ENCODE measurements at places on chromosomes 3 and 15.

DNA sequence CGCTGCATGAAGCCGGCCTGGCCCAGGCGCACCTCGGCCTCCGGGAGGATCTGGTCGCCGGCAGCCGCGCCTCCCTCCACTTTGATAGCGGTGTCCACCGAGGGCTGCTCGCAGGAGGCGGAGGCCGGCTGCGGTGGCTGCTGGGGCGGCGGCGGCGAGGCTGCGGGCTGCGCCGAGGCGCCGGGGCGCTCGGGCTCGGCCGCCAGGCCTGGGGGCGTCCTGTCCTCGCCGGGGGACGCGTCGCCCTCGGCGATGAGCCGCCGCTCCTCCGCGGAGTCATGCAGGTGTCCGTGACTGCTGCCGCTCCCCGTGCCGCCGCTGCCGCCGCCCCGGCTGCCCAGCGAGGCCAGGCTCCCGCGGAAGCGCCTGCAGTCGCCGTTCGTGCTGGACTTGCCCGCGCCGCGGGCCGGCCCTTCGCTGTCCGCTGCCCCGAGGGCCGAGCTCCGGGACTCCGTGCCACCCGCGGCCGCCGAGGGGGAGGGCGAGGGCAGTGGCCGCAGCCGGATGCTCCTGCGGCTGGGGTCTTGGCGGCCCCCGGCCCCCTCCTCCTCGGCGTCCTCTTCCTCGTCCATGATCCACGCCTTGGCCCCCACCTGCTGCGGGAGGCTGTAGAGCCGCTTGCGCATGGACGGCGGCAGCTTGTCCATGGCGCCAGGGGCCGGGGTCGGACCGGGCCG is 996 bp downstream of the HCN4 start:
- no peak for DNase-seq

- DNase-seq: no peak
These were observed 71.3 kb upstream of the THSD4 start for GRCh38 chr15:71044006-71044405.

- no peak for DNase-seq
These were observed 225.8 kb downstream of the CGGBP1 start for GRCh38 chr3:87833039-87833377.

GRCh38 chr3:135621184-135621920 is 344.2 kb upstream of the PPP2R3A start:
- no peak for DNase-seq

DNA sequence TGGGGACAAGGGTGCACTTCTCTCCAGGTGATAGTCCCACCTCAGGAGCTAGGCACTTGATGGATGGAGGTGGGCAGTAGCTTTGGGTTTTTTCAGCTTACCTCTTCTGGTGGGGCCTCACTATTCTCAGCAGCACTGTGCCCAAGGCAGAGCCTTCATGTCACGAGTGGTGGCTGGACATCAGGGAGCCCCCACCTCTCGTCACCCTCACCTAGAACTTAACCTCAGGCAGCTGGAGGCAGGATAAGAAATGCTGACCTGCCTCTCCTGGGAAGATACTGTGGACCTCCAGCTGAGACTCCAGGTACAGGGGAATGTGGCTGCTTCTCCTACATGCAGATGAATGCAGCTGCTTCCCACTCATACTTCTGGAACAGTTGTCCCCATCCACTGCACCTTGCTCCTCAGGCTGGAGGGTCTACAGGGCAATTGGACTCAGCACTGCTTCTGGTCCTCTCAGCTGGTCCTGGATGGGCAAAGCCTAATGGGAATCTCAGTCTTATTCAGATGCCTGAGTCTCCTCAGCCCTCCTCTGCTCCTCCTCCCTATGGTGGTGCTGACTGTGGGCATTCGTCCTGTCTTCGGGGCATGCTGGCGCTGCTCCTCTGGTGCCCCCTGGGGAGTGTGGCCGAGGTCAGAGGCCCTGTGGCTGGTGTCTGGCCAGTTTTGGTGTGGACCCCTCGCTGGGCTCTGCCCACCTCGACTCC is 129.9 kb downstream of the KLF13 start:
- no peak for DNase-seq

DNA sequence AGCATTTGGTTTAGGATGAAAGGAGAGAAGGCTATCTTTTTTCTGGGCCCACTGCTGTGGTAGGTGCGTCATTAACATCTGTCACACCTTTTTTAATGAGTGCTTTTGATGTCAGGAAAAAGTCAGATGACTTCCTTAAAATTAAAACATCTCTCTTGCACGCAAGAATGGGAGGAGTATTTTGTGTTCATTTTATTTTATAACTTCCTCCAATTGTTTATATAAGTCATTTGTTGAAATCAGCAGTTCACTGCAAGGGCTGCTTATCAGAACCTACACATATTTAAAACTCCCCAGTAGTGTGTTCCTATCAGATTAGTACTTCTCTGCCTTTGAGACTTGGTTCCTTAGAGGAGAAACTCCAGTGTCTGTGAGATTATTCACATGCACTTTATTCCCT is 143.8 kb downstream of the NEO1 start:
- no peak for DNase-seq

DNA sequence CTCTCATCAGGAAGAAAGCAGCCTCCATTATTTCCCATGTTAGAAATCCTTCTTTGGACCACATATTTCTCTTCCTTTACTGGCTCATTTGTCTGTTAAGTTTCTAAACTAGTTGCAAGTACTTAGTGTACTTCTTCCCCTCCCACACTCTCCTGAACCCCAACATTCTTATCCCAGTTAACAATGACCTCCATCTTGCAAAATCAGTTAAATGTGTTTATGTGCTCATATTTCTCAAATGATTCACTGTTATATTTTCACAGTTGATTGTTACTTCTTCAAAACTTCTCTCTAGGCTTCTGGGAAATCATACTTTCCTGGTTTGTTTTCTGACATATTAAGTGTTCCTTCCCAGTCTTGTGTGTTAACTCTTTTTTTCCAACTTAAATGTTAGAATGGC is 856.9 kb downstream of the EPHA3 start:
- DNase-seq: no peak

- no peak for DNase-seq
These were observed 18.7 kb downstream of the PXYLP1 start for GRCh38 chr3:141250342-141250741.

DNA sequence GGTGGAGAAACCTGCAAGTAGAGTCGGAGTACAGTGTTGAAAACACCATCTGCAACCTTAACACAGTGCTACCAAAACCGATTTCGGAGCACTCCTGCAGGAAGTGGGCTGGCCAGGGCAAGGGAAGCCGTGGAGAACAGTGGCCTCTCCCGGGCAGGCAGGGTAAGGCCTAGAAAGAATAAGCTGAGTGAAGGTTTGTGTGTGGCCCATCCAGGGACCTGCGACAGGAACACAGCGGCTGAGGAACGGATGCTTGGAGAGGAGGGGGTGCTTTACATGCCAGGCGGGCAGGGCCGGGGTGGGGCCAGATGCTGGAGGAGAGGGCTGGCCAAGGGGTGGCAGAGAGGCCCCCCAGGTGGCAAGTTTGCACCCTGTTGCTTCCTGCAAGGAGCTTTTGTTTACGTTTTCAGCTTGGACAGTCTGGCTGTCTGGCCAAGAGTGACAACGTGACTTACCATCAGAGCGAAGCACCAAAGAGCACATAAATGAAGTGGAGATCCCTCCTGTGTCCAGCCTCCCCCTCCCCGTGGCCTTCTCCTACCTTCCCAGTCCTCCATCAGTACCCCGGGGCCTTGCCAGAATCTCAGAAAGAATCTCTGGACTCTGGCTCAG is 156.5 kb downstream of the PGPEP1L start:
- peak; percentile 83 for DNase-seq

DNA sequence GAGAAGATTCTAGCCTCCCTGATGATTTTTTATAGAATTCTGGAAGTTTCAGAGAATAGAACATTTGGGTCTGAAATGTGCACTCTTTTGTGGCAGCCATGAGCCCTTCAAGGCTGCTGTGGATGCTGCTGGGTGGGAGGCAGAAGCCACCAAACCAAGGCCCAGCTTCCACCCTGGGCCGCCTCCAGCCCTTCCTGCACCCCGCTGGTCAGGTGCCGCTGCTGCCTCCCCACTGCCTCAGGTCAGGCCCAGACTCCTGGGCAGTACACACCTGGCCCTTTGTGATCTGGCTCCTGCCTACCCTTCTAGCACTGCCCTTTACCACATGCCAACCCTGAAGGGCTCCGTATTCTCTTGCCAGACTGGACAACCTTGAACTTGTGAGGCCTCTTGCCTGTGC is 28.3 kb downstream of the PPCDC start:
- DNase-seq: no peak

DNA sequence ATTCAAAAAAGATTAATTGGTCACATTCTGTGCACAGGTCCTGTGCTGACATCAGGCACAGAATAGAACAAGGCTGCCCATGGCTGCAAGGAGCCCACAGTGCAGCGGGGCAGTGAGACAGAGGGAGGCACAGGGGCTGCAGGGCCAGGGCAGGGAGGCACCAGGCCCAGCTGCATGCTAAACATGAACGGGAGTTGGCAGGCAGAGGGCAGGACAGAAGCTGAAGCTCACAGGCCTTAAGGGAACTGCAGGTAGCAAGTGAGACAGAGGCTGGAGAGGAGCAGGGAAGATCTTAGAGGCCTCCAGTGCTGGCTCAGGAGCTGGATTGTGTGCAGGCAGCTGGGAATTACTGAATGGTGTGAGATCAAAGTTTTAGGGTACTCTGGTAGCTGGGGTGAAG is 26.2 kb downstream of the IDH3A start:
- no peak for DNase-seq

GRCh38 chr15:100125401-100126191 is 216.2 kb downstream of the ADAMTS17 start:
- DNase-seq: no peak

- DNase-seq: peak; percentile 85
These were observed 34.8 kb upstream of the CTSH start for GRCh38 chr15:78979456-78980320.

DNA sequence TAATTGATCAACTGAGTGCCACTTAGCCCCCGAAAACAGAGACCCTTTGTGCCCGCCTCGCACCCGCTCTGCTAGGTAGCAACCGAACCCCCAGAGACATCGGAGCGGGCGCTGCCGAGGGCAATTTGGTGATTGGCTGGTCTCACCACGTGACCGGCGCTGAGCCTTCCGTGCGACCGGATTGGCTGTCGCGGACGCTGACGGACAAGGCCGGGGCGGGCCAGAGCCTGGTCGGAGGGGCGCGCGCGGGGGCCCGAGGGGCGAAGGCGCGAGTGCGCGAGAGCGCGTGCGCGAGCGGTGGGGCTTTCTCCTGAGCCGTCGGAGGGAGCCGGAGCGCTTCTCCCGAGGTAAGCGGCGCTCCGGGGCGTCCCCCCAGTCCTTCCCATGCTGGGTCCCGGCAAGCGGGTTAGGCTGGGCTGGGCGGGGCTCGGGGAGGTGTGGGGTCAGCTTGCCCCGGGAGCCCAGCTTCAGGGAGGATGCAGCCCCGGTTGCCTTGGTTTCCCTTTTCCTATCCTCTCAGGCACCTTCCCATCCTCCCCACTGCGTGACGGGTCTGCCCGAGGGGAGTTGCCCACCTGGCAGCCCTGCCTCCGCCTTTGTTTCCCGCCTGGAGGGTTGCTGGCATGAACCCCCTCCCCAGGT is at the start of gene TMEM108:
Gene TMEM108 (plus strand): TSS at position 303 of the 642 bp plus-strand sequence.
- peak; percentile 94 for DNase-seq

- no peak for DNase-seq
These were observed 568 bp upstream of the NCBP2 start for GRCh38 chr3:196942915-196943277.

DNA sequence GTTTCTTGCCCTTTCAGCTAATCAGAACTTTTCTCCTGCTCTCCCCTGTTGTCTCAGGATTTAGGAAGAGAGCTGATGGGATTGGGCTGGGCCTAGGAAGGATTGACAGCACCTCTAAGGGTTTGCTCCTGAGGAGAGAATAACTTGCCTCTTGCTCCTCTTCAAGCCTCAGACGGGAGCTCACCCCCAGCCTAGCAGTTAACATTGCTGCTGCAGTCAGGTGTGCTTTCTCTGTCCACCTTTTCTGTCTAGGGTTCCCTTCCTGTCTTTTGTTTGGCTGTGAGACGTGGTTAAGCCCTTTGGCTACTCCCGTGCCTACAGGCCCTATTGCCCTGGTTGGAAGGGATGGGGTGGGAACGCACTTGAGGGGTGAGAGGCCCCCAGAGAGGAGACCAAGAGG is 20.1 kb downstream of the TMEM108 start:
- no peak for DNase-seq

DNA sequence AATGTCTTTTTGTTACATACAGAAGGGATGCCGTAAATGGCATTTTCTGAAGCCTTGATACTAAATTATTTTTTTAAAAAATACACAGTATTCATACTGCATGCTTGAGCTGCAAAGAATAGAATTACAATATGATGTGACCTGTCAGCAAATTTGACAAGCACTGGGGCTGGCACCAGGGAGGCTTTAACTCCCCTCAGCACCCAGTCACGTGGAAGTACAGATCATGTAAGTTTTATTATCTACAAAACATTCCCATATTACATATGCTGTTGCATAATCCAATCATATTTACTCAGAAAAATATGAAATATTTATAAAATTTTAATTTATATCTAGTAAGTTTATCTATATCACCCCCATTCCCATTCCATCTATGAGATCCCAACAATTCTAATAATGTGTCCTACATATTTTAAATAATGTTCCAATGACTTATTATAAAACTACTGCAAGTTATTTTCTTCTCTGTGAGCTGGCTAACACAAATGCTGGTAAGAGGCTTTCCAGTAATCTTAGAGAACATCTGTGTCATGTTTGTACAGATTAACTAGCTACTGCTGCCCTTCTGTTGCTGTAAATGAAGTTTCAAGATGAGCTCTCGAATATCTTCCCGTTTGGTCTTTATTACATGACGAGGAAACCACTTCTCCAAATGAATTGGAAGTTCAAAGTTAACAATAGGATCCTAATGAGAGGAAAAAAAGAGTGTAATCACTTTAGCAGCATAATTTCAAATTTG is 5.2 kb upstream of the IMPG2 start:
- no peak for DNase-seq

GRCh38 chr3:172241405-172241804 is 202.0 kb downstream of the FNDC3B start:
- DNase-seq: no peak

Data from SK-N-DZ (cell line).